RPMI8226 (cell line): ENCODE measurements at places on chromosomes 13 and 19.

GRCh38 chr19:55703790-55704215 is 28.8 kb downstream of the EPN1 start:
- no peak for DNase-seq

DNA sequence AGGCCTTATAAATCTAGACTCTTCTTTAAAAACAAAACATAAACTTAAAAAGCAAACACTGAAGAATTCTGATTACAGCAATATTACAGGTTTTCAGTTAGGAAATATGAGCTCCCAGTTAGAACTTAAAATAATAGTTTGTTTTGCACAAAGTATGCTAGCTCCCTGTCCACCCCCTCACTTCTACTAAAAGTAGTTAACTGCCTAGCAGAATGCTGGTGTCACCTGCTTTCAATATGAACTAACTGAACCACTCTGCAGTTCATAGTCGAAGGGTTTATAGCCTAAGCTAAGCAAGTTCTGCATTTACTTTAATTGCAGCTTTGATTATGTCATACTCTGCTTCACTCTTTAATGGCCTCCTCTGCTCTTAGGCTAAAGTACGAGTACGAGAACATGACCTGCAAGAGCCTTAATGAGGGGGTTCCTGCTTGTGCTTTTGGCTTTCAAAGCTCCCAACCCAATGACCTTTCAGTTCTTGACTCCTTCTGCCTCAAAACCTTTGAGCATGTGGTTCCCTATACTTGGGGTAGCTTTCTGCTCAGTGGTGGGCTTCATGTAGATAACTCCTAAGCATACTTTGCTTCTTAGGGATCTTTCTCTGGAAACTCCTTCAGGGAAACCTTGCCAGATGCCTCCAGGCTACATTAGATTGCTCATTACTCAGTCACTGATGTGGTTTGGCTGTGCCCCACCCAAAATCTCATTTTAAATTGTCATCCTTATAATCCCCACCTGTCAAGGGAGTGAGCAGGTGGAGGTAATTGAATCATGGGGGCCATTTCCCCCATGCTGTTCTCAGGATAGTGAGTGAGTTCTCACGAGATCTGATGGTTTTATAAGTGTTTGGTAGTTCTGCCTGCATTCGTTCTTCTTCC is 278.9 kb upstream of the ARGLU1 start:
- DNase-seq = no peak

DNA sequence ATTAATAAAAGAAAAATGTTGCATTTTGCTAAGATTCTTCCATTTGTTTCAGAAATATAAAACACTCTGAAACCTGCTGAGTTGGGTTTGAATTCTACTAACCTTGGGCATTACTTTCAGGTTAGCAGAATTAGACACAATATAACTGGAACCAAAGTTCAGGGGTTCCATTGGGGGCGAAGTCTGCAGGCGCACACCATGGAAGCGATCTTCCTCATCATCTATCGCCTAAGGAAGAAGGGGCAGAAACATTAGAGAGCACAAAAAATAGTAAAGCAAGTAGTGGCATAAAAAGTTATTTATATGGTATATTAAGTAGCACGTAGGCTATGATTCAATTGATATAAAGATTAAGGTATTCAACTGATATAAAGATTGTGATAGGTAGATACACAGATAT is 34.1 kb downstream of the CARD8 start:
- no peak for DNase-seq

- DNase-seq = no peak
Observed at GRCh38 chr13:98279473-98280175, 102.6 kb upstream of the RNF113B start.

GRCh38 chr13:76380446-76381065 is 505.6 kb downstream of the KCTD12 start:
- no peak for DNase-seq

DNA sequence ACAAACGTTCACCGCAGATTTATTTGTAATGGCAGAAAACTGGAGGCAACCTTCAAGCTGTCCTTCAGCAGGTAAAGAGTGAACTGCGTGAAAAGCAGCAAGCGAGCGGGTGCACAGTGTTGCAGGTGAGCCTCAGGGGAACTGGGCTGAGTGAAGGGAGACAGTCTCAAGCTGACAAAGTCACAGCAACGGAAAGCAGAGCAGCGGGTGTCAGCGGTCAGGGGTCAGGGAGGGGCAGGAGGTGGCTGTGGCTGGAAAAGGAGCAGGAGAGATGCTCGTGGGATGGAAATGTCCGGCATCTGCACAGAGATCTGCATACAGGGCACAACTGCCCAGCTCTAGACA is 8.5 kb upstream of the RASA3 start:
- DNase-seq = peak; percentile 36

GRCh38 chr13:112256716-112257494 is 119.2 kb upstream of the SPACA7 start:
- no peak for DNase-seq

GRCh38 chr13:110261166-110262081 is 45.5 kb downstream of the COL4A1 start:
- DNase-seq = no peak

DNA sequence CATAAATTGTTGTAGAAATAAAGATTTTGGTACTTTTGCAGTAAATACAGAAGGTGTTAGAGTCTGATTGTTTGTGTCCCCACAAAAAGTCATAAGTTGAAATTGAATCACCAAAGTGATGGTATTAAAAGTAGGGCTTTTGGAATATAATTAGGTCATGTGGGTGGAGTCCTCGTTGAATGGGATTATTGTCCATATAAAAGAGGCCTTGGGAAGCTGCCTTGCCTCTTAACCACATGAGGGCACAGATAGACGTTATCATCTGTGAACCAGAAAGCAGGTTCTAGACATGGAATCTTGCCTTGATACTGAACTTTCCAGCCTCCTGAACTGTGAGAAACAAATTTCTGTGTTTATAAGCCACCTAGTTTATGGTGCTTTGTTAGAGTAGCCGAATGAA is 186.8 kb downstream of the PRR20E start:
- no peak for DNase-seq

GRCh38 chr13:111880185-111880584 is 186.8 kb upstream of the SOX1 start:
- no peak for DNase-seq

GRCh38 chr13:109751477-109751876 is 34.9 kb downstream of the IRS2 start:
- DNase-seq = no peak

DNA sequence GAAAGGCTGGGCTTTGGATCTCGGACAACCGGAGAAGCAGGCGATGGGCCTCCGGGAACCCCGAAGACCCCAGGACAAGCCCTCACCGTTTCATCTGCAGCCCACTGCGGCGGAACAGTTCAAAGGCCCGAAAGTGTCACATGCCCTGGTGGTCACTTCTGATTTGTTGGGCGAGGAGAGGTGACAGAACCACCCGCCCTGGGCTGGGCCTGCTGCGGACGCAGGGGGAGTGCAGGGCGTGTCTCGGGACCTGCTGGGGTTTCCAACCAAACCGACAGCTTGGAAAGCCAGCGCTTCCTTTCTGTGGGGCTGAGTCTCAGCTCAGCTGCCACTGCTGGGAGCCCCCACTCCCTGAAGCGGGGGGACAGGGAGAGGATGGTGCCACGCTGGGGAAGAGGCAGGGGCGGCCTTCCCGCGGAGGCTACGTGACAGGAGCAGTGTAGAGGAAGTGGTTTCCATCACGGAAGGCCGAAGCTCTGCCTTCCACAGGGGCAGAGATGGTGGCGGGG is 22.8 kb upstream of the ZBTB7A start:
- no peak for DNase-seq

DNA sequence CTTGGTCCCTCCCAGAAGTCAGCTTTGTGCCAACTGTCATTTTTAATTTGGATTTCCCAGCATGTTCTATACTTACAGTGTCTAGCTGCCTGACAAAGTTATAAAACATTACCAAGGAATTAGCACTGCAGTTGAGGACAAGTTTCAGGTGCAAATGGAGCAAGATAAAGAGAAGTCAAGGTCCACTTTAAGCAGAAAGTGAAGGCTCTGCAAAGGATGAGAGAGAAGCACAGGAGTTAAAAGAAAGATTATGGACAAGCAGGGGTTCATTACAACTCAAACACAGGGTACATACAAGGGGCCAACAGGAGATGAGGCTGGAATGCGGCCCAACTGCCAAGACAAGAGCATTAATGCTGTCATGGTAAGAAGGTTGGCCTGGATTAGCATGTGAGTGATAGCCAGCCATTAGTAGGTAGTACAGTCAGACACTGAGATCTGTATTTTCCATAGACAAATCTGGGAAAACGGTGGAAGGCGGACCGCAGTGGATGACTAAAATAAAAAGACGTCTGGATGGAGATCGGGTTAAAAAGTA is 17.6 kb downstream of the UBL3 start:
- DNase-seq = no peak

DNA sequence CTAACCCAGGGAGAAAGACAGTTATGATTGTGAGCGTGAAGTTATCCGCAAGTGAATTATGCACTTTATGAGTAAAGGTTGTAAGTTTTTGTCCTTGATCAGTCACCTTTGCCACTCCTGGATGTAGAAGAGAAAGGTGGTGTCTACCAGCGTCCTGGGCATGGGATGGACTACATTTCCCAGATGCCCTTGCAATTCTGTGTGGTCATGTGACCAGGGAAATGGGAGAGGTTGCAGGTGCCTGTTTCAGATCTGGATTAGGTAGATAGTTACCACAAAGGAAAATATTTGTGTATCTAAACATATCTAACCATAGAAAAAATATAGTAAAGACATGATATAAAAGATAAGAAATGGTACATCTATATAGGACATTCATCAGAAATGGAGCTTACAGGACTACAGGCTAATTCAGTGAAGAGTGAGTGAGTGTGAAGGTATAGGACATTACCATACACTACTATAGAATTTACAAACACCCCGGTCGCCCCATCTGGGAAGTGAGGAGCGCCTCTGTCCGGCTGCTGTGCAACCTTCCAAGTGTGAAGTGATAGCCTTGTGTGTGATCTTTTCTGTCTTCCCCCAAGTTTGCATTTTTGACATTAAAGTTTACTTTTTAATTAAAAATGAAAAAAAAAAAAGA is 51.6 kb upstream of the CACNA1A start:
- peak; percentile 49 for DNase-seq

- peak; percentile 66 for DNase-seq
Observed at GRCh38 chr19:8116437-8117293, 32.7 kb downstream of the FBN3 start.

- DNase-seq = peak; percentile 18
Observed at GRCh38 chr19:6753178-6754031, 13.8 kb downstream of the SH2D3A start.

DNA sequence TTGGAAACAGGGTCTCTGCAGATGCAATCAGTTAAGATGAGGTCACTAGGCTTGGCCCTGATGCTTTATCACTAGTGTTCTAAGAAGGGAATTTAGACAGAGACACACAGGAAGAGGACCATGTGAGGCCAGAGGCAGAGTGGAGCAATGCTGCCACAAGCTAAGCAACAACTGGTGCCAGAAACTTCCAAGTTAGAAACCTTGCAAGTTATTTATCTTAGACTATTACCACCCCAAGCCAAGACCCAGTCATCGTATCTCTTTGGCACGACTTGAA is 81.1 kb downstream of the DOCK9 start:
- DNase-seq = no peak

DNA sequence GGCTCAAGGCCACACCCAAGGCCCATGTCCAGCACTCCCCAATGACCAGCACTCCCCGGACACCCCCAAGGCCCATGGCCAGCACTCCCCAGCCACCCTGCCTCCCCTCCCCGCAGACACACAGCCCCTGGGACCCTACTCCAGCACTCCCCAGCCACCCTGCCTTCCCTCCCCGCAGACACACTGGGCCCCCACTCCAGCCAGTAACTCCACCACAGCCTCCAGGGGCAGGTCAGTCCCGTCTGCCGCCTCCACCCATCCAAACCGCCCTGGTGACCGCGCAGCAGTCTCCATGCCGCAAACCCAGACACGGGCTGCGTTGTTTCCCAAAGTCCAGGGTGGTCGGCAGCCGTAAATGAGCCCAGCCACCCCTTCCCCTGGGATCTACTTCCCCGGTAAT is 70.7 kb downstream of the SPACA7 start:
- DNase-seq = no peak

DNA sequence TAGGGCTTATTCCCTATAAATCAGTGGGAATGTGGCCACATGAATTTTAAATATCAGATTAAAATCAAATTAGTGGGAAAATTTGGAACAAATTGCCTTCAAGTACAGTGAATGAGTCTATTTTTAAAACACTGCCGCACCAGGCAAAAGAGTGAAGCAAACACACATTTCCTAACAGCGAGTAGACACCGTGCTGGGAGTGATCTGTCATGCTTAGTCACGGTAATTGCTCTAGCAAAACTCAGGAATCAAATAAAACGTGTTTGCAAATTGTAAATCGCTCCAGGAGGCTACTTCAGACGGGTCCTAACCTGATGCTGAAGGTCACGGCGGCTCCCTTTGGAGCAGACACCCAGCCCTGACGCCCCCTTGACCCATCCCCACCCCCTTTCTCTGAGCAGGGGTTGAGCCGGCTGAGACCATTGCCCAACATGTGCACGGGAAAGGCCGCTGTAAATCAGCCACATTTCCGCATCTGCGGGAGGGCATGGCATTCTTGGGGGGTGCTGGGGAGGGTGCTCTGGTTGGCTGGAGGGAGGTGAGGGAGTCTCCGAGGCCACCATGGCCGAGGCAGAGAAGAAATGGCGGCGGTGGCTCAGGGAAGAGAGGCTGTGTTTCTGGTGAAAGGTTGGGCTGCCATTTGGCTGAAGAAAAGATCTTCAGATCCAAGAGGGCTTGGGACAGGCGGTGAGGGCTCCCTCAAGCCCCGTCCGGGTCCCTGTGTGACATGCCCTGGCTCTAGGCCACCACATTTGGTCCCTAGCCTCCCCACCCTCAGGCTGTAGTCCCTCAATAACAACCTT is 8.9 kb downstream of the CEBPA start:
- no peak for DNase-seq

- DNase-seq = no peak
Observed at GRCh38 chr19:48571378-48572162, 19.6 kb downstream of the SULT2B1 start.

- no peak for DNase-seq
Observed at GRCh38 chr19:15923702-15924101, 10.6 kb downstream of the CYP4F11 start.

- no peak for DNase-seq
Observed at GRCh38 chr19:1860042-1860775, 3.2 kb downstream of the KLF16 start.

GRCh38 chr19:48400018-48400742 is 6.7 kb downstream of the GRIN2D start:
- peak; percentile 32 for DNase-seq

- no peak for DNase-seq
Observed at GRCh38 chr13:43036351-43037250, 13.2 kb downstream of the DNAJC15 start.

- no peak for DNase-seq
Observed at GRCh38 chr19:11152318-11153062, 3.1 kb downstream of the SPC24 start.

GRCh38 chr19:55165952-55166529 is 372 bp downstream of the DNAAF3 start:
- peak; percentile 88 for DNase-seq
